ENCODE measurements at places on chromosomes 3 and 15.

GRCh38 chr3:161014843-161015749, 90.1 kb downstream of the B3GALNT1 start:
- DNase-seq = no peak

- DNase-seq = no peak
Measured at GRCh38 chr15:74976159-74976558, 19.2 kb upstream of the SCAMP5 start.

- DNase-seq = no peak
Measured at GRCh38 chr3:170641510-170642236, 55.8 kb upstream of the SLC7A14 start.

GRCh38 chr3:56987238-56987895, 73.1 kb upstream of the SPATA12 start:
- DNase-seq = no peak

DNA sequence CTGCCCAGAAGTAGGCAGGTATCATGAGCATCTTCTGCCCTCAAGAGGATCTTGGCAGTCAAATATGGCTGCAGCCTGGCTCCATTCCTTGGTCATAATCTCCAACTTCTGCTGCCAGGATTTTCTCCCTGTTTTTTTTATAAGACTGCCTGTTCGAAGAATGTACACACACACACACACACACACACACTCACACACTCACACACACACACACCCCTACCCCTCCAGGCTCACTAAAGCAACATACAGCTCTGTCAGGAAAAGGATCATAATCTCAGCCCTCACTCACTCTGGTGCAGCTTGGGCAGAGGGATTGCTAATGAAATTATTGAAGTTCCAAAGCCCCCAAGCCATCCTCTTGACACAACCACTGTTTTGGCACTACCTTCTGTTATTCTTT, 129.2 kb upstream of the BFSP2 start:
- no peak for DNase-seq

DNA sequence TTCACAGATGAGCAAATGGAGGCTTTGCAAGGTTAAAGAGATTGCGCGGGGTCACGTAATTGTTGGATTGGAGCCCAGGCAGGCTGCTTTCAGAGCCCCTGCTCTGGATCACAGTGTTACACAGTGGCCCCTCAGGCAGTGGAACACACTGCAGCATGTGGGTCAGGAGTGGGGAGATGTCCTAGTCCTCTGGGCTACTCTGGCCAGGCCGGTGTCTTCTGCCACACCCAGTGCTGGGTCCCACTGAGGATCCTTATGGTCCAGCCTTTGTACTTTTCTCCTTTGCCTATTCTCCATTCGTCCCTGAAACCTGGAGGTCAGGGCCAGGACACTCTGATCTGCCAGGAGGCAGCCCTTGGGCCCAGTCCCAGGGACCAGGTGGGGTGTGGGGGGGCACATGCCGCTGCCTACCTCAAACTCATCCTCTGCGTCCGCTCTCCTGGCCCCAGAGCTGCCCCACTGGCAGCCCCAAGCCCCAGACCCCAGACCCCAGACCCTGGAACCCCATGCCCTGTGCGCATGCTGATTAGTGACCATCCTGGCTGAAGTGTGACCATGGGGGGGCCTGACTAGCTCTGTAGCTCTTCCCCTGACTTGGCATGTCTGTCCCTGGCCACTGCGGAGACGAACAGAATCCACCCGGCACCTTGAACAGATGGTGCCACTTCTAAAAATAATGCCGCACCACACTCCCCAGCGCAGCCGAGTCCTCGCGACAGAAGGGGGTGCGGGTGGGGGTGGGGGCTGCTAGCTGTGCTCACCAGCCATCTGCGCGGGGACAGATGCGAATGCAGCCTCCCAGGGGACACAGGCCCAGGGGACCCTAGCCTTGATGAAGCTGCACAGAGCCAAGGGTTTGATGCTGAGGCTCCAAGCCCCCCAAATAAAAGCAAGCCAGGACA, 41.6 kb downstream of the ATP2B2 start:
- no peak for DNase-seq

- DNase-seq = no peak
Measured at GRCh38 chr15:77392762-77393470, 27.0 kb downstream of the PEAK1 start.

GRCh38 chr3:13301286-13301987, 118.7 kb downstream of the NUP210 start:
- no peak for DNase-seq

DNA sequence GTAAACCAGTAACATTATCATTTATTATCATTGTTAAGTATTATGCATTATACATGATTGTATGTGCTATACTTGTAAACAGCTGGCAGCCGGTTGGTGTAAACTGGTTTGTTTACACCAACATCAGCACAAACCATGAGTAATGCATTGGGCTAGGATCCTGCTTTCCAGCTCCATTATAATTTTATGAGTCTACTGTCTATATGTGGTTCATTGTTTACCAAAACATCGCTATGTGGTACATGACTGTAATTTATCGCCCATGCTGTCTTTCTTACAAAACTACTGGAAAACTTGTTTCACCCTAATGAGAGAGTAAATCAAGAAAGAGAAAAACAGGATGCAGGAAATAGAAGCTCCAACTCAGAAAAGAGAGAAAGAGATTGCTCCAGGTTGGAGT, 224.8 kb upstream of the CBLB start:
- DNase-seq = no peak

GRCh38 chr3:152211655-152212054, 57.1 kb upstream of the MBNL1 start:
- no peak for DNase-seq

All from liver (tissue), 10 donors.